Dermis blood vessel endothelial cell (primary cell): ENCODE measurements at places on chromosomes 11 and 22. TPM values are rescaled to one million over a fixed set of nuclear protein-coding genes. Genes with fewer than 3 reads are reported as not detected.

MCAM gene
- total RNA-seq, result 1,172 and 1,718 TPM in 2 replicates

FAM111A gene
- 87.0 and 103 TPM in 2 replicates for total RNA-seq

DEUP1 gene
- not detected in 2 replicates for total RNA-seq

OTOG gene
- not detected in 2 replicates for total RNA-seq

SLC22A25 gene
- total RNA-seq, result not detected in 2 replicates

SAA4 gene
- total RNA-seq, result not detected in 2 replicates

SULT4A1 gene
- 0.05 TPM in 1 of 2 replicates, not detected in the other for total RNA-seq

MPZL3 gene
- total RNA-seq, result 7.3 and 8.7 TPM in 2 replicates

SMC1B gene
- not detected in 2 replicates for total RNA-seq

SGSM1 gene
- 4.1 and 7.2 TPM in 2 replicates for total RNA-seq

MRGPRX3 gene
- total RNA-seq, result not detected in 2 replicates

OR4D5 gene
- total RNA-seq, result not detected in 2 replicates

EXPH5 gene
- under 0.01 and 0.09 TPM in 2 replicates for total RNA-seq

SREBF2 gene
- total RNA-seq, result 46.3 and 110 TPM in 2 replicates

CTTN gene
- 369 and 441 TPM in 2 replicates for total RNA-seq

BTBD18 gene
- total RNA-seq, result not detected in 2 replicates

TREH gene
- not detected in 2 replicates for total RNA-seq

SHISA8 gene
- total RNA-seq, result not detected in 2 replicates

FAM76B gene
- total RNA-seq, result 30.6 and 39.0 TPM in 2 replicates

CYB5R2 gene
- total RNA-seq, result 0.47 TPM in 1 of 2 replicates, not detected in the other

OLFML1 gene
- 0.65 TPM in 1 of 2 replicates, not detected in the other for total RNA-seq

OR2AG2 gene
- total RNA-seq, result not detected in 2 replicates

SLC22A9 gene
- not detected in 2 replicates for total RNA-seq
